ENCODE measurements at places on chromosomes 4 and X. TPM values are rescaled to one million over a fixed set of nuclear protein-coding genes. Genes with fewer than 3 reads are reported as not detected.

Gene ALAS2
- polyA plus RNA-seq = not detected

Gene ZCCHC12
- 0.11 TPM for polyA plus RNA-seq

Gene ARR3
- polyA plus RNA-seq = not detected

- DNase-seq = no peak
Measured at GRCh38 chr4:158861281-158861680, 92.5 kb downstream of the FNIP2 start.

- no peak for DNase-seq
Measured at GRCh38 chr4:147616849-147617172, 386 bp upstream of the TMEM184C start.

Gene GJB1
- polyA plus RNA-seq = not detected

GRCh38 chrX:118726887-118727685 is at the start of gene IL13RA1:
TSS of gene IL13RA1 (plus strand) at chrX:118727606. CDS start at chrX:118727639, 33 bp downstream.
- DNase-seq = no peak

- no peak for DNase-seq
Measured at GRCh38 chr4:45778514-45778913, 345.3 kb downstream of the GABRG1 start.

DNA sequence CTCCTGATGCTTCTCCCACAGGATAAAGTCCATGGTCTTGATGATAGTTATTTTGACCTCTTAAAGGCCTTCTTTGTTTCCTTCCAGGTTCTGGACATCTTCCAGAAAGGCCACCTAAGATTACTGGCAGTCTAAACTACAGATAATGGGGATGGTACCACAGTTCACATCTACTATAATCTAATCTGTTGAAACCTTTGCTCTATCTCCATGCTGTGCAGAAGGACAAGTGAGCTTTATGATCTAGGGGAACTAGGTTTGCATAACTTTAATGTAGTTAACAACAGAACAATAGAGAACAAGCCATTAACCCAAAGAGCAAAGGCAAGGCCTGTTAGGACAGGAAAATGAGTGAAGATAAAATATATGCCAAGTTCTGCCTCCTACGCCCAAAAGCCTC is 103.9 kb upstream of the KLHL13 start:
- no peak for DNase-seq

DNA sequence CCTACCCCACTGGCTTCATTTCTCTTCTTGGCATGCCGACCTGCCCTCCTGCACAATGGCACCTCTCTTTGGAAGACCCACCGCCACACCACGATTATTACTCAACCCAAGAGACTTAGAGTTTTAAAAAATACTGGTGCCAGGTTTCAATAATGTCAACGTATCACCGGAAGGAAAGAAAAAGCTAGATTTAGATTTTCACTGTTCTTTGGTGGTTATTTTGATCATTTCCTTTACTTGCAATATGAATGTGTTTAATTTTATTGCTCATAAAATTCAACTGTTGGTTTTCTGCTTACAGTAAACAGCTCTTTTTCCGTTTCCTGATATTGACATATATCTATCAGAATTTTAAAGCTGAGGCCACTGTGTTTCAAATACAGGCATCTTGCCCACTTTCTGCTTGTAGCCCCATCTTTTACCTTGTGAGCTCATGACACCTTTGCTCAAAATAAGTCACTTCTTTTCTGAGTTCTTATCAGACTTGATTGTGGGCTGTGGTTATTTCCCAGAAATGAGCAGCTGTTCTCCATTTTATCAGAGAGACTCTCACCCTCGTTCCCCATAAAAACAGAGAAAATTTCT is 439.1 kb downstream of the INPP4B start:
- DNase-seq = no peak

Gene LPAR4
- not detected for polyA plus RNA-seq

DNA sequence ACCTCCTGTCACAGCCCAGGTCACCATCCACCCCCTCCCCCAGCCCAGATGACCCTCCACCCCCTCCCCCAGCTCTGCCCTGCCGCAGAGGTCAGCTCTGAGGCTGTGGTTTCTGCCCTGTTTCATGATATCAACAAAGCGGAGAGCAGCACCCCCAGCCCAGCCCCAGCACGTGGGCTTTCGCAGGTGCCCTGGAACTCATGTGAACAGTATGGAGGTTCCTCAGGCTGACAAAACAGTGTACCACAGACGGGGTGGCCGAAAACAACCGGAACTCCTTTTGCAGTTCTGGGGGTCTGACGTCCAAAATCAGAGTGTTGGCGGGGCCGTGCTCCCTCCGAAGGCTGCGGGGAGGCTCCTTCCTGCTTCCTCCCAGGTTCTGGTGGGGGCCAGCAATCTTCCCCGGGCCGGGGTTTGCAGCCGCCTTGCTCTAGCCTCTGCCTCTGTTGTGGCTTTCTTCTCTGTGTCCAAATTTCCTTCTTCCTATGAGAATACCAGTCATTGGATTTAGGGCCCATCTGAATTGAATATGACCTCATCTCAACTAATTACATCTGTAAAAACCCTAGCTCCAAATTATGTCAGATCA is 7.9 kb upstream of the PSAPL1 start:
- DNase-seq = no peak

Gene MAGEE1
- polyA plus RNA-seq = 0.16 TPM

GRCh38 chr4:1898681-1899080 is 27.5 kb downstream of the NSD2 start:
- no peak for DNase-seq

DNA sequence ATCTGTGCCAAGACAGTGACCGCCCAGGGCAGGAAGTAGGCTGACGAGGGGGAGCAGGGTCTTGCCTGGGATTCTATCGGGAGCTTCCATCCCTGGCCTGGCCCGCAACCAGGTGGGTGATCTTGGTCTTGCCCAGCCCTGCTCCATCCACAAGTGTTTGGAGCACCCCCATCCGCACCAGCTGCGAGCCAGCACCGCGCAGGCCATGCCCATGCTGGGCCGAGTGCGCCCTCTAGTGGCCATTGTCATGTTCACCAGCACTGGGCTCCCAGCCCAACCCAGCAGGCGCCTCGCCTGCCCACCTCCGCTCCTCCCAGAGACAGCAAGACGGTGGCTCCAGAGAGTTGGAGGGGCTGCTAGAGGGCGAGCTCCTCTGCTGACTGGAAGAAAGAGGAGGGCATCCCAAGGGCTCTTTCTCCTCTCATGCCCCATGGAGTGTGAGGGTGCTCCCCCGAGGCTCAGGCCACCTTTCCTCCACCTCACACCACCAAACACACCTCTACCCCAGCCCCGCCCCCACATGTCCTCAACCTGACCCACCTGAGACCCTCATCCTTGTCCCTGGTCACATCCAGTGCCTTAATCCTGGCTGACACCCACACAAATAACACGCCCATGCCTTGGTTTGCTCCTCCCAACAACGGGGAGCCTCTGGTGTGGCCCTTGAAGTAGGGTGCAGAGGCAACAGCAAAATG is 9.8 kb upstream of the ATP2B3 start:
- DNase-seq = peak; percentile 30

GRCh38 chrX:139862208-139862607 is 70.6 kb downstream of the ATP11C start:
- no peak for DNase-seq

- no peak for DNase-seq
Measured at GRCh38 chr4:24872720-24873119, 40.1 kb downstream of the CCDC149 start.

DNA sequence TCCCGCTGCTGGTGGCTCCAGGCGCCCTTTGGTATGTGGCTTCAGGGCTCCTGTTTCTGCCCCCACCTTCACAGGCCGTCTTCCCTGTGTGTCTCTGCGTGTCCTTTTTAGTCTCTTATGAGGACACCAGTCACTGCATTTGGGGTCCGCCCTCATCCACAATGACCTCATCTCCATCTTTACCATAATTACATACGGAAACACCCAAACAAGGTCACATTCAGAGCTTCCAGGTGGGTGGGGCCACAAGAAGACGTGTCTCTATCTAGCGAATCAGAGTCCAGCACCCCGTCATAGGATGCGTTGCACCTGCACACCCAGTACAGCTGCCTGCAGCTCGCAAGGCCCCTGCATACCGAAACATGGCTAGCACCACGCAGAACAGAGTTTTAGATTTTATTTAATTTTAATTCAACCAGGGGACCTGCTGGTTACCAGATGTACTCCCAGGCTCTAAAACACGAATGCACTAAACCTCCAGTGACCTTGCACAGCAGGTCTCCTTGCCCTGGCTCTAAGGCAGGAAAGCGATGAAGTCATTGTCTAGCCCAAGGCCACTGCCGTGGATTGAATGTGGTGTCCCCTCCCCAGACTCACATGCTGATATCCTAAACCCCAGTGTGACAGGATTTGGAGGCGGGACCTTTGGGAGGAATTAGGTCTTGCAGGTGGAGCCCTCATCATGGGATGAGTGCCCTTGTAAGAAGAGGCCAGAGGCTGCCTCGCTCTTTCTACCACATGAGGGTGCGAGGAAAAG is 30.3 kb downstream of the ABLIM2 start:
- DNase-seq = no peak

- no peak for DNase-seq
Measured at GRCh38 chr4:91914176-91914804, 389.5 kb upstream of the GRID2 start.

GRCh38 chrX:41189156-41189555 is 103.9 kb downstream of the USP9X start:
- DNase-seq = no peak

Gene ARX
- polyA plus RNA-seq = not detected

Gene KDR
- not detected for polyA plus RNA-seq

- DNase-seq = no peak
Measured at GRCh38 chrX:133290076-133290475, 71.9 kb upstream of the TFDP3 start.

Gene ADH1A
- polyA plus RNA-seq = not detected

- DNase-seq = no peak
Measured at GRCh38 chrX:41481264-41482109, 34.3 kb downstream of the NYX start.
